ENCODE measurements at places on chromosomes 2 and 18.

DNA sequence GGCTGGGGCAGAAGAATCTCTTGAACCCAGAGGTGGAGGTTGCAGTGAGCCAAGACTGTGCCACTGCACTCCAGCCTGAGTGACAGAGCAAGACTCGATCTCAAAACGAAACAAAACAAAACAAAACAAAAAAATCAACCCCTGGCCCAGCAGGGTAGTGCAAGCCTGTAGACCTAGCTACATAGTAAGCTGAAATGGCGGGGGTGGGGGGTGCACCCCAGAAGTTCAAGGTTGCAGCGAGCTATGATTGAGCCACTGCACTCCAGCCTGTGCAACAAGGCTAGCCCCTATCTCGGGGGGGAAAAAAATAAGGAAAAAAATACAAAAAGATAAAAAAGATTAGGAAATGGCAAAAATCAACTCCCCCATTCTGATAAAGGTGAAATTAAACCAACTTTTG lies 6.4 kb downstream of the ATL2 start:
- no peak for DNase-seq

GRCh38 chr2:100826494-100826893 lies 6.6 kb downstream of the NPAS2 start:
- DNase-seq, result no peak

DNA sequence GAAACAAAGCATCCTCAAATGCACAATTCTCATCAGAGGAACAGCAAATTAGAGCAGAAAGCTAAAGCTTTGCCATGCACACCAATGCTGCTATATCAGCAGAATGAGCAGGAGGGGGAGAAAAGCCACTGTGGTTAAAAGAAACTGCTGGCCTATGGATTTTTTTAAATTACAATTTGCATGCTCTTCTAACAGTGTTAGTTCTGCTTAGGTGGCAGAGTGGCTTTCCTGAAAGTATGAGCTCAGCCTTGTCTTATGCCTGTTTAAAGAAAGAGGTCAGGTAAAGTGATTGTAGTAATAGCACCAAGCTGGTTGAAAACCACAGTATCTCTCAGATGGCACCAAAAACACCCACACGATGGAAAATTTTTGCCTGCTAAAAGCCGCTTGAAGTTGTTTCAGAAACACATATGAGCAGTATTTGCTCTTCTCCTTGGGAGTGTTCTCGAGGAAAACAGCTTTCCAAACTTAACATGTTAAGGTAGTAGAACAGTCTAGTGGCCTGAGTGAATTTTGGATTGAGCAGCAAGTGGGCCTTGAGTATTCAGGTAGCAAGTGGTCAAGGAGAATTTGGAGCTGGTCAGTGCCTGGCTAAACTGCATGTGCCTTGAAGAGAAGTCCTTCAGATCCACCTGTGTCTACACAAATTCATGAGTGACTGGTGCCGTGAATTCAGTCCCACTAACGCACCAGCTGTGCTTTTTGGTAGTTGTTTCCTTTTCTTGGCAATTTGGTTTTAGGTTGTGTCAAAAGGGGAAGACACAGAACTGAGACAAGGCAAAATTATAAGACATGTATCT lies 19.6 kb upstream of the NDUFV2 start:
- DNase-seq, result no peak

DNA sequence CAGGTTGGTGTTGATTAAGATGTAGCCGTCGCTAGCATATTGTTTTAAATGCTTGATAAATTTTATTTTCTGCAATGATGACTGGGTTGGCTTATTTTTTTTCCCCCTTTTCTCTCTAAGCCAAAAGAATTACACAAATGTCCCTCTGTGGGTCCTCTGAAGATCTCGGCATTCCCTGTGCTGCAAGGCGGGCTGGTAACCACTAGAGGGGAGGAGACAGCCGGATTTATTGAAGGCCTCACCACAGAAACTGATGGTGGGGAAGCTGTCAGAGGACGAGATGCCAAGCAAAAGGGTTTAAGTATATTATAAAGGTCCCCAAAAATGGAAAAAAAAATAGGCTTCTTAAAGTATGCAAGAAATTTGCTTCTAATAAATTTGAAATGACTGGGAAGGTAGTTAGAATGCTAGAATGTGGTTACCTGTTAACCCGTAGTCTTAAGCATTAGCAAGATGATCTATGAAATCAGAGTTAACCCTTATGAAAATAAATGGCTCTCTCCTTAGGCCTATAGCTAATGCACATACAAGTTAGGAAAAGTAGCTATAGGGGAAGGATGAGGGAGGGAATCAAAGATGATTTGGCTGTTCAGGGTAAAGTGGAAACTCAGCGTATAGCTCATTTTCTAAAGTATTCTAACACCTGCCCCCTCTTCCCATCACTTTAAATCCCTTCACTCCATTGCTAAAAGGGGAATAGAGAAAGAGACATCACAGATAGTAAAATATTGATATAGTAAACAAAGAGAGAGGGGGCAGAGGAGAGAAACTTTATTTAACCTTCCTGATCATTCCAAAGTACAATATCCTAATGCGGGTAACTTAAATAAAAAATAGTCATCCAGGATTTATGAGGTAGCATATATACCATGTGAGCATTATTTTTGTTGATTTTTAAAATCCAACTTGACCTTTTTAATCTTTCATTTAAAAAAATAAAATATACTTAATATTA lies 894.5 kb upstream of the POU3F3 start:
- DNase-seq, result peak; percentile 35

DNA sequence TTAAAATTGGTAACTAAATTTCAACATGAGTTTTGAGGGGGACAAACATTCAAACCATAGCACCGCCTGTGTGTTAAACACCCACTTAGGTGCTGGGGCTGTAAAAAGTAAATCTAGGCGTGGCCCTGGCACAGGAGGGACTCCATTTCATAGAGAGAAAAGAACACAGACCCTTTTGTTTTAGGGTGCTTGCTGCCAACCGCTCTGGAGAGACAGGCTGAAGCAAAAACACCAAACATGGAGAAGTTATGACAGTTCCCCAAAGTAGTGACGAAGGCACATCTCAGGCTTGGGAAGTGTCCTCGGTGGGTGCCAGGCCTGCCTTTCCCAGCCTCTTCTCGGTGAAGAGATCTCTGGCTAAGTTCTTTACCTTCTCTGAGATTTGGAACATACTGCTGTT lies 5.1 kb downstream of the ACTG2 start:
- no peak for DNase-seq

GRCh38 chr2:84886791-84887190 lies 5.9 kb upstream of the TRABD2A start:
- DNase-seq, result no peak

DNA sequence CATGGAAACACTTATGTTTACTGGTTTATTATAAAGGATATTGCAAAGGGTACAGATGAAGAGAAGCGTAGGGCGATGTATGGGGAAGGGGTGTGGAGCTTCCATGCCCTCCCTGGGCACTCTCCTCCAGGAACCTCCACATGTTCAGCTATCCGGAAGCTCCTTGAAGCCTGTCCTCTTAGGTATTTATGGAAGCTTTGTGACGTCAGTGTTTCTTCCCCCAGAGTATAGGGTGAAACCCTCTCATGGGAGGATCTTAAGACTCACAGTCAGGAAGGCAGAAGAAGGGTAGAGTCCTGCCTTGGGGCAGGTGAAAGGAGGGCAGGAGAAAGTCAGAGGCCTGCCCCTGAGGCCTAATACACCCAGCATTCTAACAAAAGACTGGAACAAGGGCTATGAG lies 61.3 kb upstream of the CREB1 start:
- DNase-seq, result no peak

DNA sequence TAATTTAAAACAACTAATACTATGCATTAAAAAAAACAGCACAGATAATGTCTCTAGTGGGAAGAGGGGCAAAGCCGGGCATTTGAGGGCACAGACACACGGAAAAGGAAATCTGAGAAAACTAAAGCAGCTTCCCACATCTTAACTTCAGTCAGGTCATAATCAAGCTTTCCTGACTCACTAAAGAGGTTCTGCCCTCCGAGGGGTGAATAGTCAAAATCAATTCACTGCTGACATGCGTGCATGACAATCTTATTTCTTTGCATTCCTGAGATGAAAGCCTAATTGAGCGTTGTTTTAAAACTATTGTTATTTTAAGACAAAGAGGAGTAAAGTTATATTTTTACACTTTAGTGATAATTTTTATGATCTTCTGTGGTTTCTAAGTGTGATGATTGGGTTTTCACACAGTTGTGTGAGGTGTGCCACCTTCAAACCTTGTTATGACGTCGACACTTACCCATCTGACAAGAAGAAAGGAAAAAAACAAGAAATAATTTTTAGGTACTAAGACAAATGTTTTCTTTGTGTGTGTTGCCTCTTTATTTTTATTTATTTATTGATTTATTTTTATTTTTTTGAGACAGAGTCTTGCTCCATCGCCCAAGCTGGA lies 90.9 kb downstream of the GATA6 start:
- no peak for DNase-seq

DNA sequence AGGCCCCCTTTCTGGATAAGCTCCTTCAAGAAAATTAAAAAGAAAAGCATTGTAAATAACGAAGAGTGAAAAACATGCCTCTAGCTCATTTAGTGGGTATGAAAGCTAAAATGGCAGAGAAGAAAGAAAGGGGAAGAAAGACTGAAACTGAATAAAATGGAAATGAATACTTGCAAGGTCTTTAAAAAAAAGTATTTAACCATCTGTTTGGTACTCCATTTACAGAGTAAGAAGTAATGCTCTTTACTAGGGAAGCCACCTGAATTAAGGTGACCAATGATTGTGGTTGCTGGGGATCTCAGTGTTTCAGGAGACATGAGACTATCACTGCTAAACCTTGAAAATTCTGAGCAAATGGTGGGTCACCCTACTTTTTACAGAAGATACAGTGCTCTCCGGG lies 17.7 kb upstream of the ARL5A start:
- DNase-seq, result no peak

DNA sequence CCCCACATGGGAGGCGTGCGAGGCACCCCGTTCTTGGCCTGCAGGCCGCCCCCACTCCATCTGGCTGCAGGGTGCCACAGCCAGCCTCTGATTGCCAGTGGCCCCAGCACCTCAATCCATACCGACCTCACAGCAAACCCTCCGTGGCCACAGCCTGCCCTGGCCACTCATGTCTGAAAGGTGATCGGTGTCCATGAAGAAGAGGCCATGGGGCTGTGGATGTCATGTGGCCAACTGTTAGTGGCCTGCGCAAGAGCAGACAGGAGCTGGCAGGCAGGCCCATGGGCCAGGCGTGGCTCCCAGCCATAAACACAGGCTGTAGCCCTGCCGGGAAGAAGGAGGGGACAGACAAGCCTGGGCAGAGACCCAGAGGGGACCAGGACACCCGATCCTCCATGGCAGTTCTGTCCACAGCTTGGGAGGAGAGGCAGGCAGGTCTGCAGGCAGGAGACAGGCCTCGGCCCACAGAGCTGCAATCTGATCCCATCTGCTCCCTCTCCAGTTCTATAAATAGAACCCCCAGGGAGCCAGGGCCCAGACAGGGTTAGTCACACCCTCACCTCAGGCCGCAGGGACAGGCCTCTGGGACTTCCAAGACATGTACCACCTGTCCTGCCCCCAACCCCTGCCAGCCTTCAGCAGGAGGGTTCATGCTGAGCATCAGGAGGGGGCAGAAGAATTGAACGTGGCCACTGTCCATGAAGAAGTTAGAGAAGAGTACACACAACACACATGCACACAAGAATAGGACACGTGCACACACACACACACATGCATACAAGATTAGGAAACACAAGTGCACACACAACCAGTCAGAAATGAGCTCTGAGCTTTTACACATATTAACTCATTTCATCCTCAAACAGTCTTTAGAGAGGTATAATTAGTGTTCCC lies 16.9 kb downstream of the STEAP3 start:
- DNase-seq, result no peak

- no peak for DNase-seq
Measured at GRCh38 chr2:158797963-158798700, 3.0 kb downstream of the DAPL1 start.

- DNase-seq, result no peak
Measured at GRCh38 chr2:136248242-136248641, 130.3 kb upstream of the CXCR4 start.

DNA sequence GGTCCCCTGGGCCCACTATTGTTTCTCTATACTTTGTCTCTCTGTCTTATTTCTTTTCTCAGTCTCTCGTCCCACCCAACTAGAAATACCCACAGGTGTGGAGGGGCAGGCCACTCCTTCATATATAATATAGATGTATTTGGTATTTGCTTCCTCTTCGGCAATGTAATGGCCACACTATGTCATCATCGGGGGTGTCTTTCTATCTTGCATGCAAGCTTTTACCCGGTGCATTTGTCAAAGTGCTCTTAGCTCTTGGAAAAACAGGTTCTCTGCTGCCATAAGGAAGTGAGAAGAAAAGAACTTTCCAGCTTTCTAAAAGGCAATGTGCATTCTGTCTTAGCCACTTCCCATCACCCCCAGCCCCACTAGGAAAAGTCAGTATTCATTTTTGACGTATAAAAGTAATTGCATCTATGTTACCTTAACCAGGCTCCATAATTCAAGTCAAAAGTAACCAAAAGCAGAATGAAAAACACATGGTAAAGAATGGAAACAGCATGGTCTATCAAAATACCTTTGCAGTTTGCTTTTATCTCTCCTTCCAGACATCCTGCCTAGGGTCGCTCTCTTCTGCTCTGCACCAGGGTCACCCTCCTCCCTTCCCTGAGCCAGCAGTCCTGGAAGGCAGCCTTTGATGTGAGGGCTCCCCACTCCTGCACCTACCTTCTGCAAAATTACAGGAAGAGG lies 27.2 kb upstream of the FHL2 start:
- DNase-seq, result no peak

- no peak for DNase-seq
Measured at GRCh38 chr2:219142329-219142728, 18.3 kb downstream of the NHEJ1 start.
